ENCODE measurements at places on chromosomes 3 and 15.
A peak's percentile ranks its signal among the peaks of the same experiment; 100 is the strongest.

DNA sequence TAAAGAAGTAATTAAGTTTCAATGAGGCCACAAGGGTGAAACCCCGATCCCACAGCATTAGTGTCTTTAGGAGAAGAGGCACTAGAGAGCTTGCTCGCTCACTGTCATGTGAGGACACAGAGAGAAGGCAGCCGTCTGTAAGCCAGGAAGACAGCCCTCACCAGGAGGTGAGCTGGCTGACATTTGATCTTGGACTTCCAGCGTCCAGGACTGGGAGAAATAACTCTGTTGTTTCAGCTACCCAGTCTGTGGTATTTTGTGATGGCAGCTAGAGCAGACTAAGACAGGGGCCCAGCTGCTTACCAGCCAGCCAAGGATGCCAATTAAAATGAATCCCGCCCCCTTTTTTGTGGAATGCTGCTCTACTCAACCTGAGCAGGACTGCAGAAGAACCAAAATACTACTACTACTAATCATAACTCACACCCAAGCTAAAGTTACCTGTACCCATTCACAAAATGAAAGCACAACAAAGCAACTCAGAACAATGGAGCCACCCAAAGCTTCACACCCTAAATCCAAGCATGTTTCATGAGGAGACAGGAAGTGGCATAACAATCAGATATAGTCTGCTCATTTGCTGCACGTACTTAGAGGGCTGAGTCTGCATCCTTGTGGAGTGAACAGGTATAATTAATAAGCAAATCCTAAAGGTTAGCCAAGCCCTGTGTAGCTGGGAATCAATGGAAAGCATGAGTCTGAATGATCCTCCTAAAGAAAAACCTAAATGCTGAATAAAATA, 35.6 kb upstream of the RHCG start:
- no peak for DNase-seq

DNA sequence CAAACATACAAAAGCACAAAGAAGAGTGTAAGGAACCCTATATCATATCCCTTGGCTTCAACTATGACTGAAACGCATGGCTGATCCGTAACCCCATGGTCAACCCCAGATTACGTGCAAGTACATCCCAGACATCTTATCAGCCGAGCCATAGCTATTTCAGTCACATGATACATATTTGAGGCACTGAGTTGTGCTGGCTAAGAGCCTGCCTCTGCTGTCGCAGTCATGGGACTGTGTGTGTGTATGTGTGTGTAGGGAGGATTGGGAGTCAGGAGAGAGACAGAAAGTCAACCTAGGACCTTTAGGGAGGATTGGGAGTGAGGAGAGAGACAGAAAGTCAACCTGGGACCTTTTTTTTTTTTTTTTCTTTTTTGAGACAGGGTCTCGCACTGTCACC, 8.4 kb downstream of the ST6GAL1 start:
- DNase-seq: no peak

DNA sequence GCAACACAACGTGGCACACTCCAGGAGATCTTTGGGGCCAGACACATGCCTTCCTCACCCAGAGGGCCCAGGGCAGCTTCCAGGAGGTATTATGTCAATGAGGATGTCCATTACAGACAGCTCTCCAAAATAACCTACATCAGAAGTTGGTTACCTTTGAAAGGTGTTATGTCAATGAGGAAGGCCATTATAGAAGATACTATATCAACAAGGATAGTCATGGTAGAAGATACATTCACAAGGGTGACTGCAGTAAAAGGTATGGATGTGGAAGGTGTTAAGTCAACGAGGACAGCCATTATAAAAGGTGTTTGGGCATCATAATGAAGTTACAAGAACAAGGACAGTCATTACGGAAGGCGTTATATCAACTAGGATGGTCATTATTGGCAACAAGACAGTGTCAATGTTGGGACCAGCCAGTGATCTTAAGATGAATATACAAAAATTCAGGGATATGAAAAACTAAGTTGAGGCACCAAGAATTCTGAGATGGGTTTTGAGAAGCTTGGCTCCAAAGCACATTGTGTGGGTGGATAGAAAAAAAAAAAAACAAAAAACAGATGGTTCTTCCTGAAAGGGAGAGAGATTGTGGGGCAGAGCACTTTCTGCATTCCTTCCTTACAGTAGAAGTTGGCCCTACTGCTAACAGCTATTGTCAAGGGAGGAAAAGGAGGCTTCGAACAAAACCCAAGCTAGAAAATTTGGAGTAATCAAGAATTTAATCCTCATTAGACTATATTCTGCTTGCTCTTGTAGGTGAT, 11.2 kb downstream of the CDCP1 start:
- no peak for DNase-seq

DNA sequence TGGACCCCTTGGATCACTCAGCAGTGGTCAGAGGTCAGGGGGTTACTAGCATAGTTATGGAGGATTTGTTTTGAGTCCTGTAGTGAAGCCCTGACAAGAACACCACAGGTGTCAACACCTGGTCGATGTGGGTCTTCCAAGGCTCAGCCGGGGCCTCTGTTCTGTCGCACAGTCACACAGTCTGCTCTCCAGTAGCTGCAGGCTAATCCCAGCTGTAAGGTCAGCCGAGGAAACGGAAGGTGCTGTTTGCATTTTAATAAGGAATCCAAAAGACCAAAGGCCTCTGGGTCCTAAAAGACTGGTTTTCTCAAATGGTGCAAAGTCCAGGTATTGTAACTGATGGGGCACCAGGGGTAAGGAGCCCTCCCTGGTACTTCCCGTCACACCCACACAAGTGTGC, 71.7 kb downstream of the RPLP1 start:
- DNase-seq: peak; percentile 11

DNA sequence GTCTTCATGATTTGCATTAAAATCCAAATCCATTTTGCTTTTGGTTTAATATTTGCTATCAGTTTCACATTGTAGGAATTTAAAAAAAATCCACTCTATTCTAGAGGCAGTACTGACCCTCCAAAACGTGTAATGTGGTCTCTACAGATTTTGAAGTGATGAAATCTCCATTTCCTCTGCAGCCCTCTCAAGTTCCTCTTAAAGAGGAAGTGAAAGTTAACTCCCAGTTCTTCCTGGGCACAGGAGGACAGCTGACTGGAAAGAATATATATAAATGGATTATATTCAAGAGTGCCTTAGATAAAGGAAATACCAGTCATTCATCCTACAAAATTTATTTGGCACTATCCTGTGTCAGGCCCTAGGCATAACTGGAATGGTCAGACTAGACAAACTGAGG, 83.5 kb upstream of the PLCL2 start:
- no peak for DNase-seq

DNA sequence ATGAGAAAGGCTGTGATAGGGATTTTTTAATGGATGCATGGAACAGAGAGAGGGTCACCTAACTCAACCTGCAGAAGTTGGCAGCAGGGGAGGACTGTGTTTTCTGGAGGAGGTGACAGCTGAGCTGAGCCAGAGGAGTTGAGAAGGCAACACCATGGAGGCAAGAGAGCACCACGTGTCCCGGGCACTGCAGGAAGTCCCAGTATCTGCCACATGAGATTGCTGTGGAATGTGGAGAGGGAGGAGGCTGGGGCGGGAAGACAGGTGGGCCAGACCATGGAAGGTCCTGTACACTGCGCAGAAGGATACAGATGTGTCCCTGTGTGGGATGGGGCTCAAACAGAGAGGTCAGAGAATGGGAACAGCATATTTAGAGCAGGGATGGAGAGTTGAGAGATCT, 15.3 kb downstream of the MESP1 start:
- no peak for DNase-seq

Data from LNCaP clone FGC (cell line).